ENCODE measurements at places on chromosomes 2 and 18.

- no peak for DNase-seq
Observed at GRCh38 chr2:235806986-235807750, 313.3 kb downstream of the AGAP1 start.

GRCh38 chr2:222992137-222992536 is 59.9 kb upstream of the KCNE4 start:
- no peak for DNase-seq

DNA sequence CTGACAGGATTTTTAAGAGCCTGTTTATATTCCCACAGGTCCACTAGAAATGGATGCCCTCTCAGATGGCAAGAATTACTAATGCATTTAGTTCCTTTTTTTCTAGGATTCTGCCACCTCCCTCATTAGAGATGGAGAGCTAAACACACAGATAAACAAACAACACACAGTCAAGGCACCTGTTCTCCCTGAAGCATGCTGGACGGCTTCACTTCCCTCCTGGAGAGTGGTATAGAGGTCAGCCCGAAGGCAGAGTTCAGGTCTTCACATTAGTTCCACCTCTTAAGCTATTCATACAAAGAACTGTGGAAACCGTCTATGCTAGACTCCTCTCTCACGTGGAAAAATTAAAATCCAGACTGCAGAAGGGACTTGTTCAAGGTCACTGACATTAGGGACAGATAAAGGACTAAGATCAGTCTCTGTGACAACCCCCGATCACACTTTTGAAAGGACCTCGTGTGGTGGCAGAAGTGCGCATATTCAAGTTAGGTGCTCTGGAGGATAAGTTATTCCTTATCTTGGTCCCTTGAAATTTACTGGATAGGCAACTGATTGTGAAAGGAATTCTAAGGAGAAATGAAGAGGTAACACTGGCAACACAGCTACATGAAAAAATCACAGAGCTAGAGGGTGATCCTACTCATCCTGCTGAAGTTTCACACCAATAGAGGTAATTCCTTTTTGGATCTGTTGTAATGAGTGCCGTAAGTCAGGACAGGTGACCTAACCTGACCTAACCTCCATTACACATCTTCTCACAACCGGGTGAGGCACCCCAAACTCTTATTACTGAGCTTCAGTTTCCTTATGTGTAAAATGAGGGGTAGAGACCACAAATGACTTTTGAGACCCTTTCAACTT is 75.1 kb downstream of the SPRED2 start:
- DNase-seq: no peak

GRCh38 chr2:214710729-214711128 is 98.8 kb downstream of the BARD1 start:
- no peak for DNase-seq

DNA sequence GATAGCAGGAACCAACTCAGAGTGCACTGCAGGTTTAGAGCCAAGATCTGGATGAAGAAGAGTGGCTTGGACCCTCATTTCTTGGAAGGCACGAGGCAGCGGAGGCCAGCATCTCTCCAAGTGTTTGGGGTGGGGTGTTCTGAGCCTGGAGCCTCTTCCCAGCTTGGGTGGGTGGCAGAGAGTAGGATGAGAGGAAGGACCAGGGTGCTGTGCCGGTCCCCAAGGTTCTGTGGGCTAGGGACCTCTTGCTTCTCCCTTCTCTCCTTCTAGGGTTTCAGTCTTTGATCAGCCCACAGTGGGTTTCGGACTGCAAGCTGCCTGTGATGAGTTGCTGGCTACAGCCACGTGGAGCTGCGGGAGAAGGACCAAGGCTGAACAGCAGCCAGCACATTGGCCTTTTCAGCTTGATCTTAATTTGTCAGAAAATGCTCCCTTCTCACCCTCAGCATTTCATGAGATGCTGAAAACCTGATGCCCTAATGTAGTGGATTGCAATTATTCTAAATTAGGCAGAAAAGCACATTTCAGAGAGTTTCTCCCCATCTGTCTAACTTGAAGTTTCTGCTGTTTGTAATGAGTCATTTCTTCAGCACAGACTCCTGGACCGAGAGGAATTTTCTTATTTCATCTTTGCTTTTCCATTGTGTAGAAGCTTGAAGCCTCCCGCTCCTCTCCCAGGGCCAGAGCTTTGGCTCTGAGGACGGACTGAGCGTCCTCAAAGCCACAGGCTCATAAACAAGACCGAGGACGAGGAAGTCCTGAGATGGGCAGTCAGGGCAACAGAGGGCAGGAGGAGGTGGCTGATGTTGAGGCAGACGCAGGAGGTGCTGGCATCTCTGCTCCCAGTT is 99.1 kb upstream of the HDAC4 start:
- DNase-seq: no peak
